ENCODE measurements at places on chromosomes 13 and 19.

- no peak overlapping the region for H3K4me3 ChIP-seq
- H3K4me1 ChIP-seq, result peaks cover 42% of the 10 kb centered on the region
- no peaks in the 10 kb centered on the region for H3K27me3 ChIP-seq
- H3K27ac ChIP-seq, result peak overlapping the region; percentile 69
- DNase-seq, result no peak
Observed at GRCh38 chr19:28705008-28705407, 507.9 kb downstream of the UQCRFS1 start.

- no peaks in the 10 kb centered on the region for H3K4me1 ChIP-seq
- H3K27ac ChIP-seq, result no peak overlapping the region
Observed at GRCh38 chr19:50713556-50714236, 5.9 kb downstream of the SHANK1 start.

DNA sequence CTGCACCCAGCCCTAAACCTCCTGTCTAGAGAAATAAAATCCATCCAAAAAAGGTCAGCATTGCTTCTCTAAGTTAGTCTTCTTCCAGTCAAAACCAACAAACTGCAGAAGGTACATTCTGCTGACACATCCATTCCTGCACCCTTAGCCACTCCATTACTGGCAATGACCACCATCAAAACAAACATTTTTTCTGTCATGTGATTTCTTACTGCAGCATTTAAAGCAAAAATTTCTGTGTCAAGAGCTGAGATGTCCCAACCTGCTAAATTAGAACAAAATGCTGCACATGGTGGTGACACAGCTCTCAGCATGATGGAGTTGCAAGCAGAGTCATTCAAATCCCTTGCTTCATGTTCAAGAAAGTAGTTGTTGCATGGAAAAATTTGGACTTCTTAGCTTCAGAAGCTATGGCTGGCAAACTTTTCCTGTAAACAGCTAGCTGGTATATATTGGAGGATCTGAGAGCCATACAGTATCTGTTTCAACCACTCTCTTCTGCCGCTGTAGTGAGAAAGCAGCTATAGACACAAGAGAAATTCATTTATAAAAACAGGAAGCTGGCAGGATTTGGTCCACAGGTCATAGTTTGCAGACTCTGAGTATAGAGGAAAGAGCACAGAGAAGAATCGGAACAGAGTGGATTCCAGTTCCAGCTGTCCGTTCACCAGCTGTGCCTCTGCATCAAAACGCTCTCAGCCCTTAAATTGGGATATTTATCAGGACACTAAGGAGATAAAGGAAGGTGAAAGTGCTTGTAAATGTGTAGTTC lies 17.4 kb downstream of the RUBCNL start:
- no peak overlapping the region for H3K27ac ChIP-seq
- no peaks in the 10 kb centered on the region for H3K27me3 ChIP-seq
- no peak for DNase-seq
- peaks cover 3% of the 10 kb centered on the region for H3K4me1 ChIP-seq
- H3K36me3 ChIP-seq, result no peaks in the 10 kb centered on the region

DNA sequence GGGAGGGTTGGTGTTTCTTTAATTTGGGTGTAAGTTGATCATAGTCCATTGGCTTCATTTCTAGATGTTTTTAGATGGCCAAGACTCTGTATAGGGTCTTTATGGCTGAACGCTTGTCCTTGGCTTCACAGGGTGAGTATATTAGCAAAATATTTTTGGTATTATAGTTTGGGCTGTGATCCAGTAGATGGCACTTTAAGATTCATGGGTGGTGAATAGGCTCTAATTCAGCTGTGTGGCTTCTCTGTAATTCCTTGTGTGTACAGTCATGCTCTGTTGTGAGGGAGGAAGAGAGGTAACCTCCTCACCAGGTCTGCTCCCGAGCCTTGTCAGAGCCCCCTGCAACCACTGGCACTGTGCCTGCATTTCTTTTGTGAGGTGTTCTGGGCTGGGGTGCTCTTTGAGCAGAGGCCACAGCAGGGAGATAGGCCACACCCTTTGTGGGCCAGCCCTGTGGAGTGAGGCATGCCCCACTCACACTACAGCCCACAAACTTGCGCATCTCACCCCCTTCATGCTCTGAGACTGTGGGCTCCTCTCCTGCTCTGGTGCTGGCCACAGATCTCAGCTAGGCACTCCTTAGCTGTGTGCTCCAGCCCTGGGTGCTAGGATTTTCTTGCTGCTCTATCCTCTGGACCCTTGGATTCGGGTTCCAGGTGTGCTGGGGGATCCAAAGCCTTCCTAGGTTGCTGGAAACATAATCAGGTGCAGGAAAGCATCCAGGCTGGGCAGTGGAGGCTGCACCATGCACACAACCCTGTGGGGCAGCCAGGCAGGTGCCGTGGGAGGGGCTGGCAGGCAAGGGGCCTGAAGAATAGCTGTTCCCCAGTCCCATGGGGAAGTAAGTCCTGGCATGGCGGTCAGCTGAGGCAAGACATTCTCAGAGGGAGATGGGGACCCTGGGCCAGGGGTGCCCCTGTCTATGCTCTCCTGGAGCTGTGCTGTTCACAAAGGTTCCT lies 193.9 kb downstream of the GPC5 start:
- no peaks in the 10 kb centered on the region for H3K27me3 ChIP-seq
- no peak overlapping the region for H3K4me3 ChIP-seq
- DNase-seq, result no peak
- H3K27ac ChIP-seq, result no peak overlapping the region

GRCh38 chr19:39212375-39212742 lies 8.3 kb upstream of the SYCN start:
- DNase-seq, result no peak
- no peak overlapping the region for H3K4me3 ChIP-seq
- no peak overlapping the region for H3K27ac ChIP-seq
- no peaks in the 10 kb centered on the region for H3K36me3 ChIP-seq

DNA sequence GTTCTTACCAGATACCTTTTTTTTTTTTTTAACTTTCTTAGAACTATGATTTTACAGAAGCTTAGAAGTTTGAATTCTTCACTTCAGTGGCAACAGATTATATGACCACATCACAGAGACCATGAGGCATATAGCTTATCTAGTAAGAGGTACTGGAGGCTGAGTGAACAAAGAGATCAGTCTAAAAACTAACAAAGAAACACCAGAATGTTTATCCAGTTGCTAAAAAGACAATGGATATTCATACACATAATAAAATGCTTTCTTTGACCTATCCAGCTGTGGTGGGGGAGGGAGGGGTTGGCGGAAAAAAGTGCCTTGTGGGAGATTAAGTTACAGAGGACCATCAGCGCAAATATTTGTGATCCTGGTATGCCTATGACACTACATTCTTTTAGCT lies 34.7 kb upstream of the SLITRK6 start:
- no peak overlapping the region for H3K4me3 ChIP-seq
- no peak overlapping the region for H3K27ac ChIP-seq
- H3K36me3 ChIP-seq, result no peaks in the 10 kb centered on the region
- H3K27me3 ChIP-seq, result no peaks in the 10 kb centered on the region
- no peak for DNase-seq

DNA sequence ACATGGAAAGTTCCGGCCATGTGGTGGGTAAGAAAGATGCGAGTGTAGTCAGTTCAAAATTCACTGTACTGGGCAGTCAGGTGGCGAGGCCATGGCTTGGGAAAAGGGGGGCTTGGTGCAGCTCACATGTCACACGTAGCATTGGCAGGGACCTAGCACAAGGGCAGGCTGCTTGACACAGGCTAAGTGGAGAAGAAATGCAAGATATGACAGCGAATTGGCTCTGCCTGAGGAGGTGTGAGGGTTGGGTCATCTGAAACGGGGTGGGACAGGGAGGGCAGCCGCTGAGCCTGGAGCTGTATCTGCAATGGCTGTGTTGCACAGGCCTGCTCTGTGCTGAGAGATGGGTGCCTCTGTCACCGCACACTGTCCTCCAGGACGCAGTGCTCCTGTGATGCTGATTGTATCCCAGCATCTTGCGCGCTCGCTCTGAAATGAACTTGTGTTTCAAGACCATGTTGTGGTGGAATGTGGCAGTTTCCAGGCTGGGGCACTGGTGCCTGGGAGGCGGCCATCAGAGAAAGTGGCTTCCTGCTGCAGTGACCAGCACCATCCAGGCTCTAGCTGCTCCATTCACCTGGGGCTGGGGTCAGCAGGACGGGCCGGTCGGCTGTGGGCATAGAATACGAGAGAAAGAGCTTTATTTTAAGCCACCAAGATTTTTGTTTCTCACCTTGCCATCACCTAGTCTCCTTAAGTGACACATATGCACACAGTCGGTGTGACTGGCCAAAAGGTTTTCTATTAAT lies 70.3 kb downstream of the TEX29 start:
- H3K36me3 ChIP-seq, result no peaks in the 10 kb centered on the region
- H3K27me3 ChIP-seq, result no peaks in the 10 kb centered on the region
- no peaks in the 10 kb centered on the region for H3K4me1 ChIP-seq
- H3K27ac ChIP-seq, result no peak overlapping the region
- DNase-seq, result no peak

DNA sequence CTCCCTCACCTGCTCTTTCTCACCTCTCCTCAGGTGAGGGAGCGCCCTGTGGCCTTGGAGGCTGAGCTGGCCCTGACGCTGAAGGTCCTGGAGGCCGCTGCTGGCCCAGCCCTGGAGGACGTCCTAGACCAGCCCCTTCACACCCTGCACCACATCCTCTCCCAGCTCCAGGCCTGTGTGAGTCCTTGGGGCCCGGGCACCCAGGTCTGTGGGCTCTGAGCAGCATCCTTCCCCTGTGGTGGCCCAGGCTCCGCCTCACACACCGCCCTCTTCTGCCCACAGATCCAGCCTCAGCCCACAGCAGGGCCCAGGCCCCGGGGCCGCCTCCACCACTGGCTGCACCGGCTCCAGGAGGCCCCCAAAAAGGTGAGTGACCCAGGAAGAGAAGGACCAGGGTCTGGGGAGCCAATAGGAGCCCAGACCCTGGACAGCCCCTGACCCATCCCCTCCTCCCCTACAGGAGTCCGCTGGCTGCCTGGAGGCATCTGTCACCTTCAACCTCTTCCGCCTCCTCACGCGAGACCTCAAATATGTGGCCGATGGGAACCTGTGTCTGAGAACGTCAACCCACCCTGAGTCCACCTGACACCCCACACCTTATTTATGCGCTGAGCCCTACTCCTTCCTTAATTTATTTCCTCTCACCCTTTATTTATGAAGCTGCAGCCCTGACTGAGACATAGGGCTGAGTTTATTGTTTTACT lies 1.9 kb downstream of the IFNL1 start:
- no peaks in the 10 kb centered on the region for H3K4me1 ChIP-seq
- DNase-seq, result no peak
- H3K27ac ChIP-seq, result no peak overlapping the region
- no peak overlapping the region for H3K4me3 ChIP-seq

DNA sequence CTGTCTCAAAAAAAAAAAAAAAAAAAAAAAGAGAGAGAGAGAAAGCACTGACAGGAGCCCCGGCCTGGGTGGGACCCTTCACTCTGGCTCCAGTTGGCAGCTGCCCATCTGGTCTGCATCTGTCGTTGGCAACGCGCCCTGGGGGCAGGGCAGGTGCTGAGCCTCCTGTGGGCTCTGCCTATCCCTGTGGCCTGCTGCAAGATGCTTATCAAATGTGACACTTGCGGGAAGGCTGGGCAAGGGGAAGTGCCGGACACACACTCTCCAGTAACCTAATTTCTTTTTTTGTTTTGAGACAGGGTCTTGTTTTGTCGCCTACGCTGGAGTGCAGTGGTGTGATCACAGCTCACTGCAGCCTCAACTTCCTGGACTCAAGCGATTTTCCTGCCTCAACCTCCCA lies 10.7 kb upstream of the KPTN start:
- H3K27ac ChIP-seq, result no peak overlapping the region
- H3K4me1 ChIP-seq, result no peaks in the 10 kb centered on the region
- no peaks in the 10 kb centered on the region for H3K27me3 ChIP-seq
- H3K4me3 ChIP-seq, result no peak overlapping the region
- DNase-seq, result no peak

GRCh38 chr19:5851302-5851701 lies at the start of gene FUT3:
Gene FUT3, minus strand, starts transcription at chr19:5851449.
- DNase-seq, result no peak
- H3K27me3 ChIP-seq, result no peaks in the 10 kb centered on the region
- peaks cover 12% of the 10 kb centered on the region for H3K4me1 ChIP-seq
- peak within 1 kb of the TSS; percentile 15 for H3K4me3 ChIP-seq

- H3K27me3 ChIP-seq, result no peaks in the 10 kb centered on the region
- peaks cover 7% of the 10 kb centered on the region for H3K36me3 ChIP-seq
- no peak overlapping the region for H3K27ac ChIP-seq
Observed at GRCh38 chr19:7550987-7551761, 15.7 kb downstream of the PNPLA6 start.

- H3K27me3 ChIP-seq, result no peaks in the 10 kb centered on the region
- no peaks in the 10 kb centered on the region for H3K4me1 ChIP-seq
- no peak overlapping the region for H3K27ac ChIP-seq
- no peak overlapping the region for H3K4me3 ChIP-seq
- DNase-seq, result no peak
- H3K36me3 ChIP-seq, result no peaks in the 10 kb centered on the region
Observed at GRCh38 chr13:50353651-50354415, 338.6 kb downstream of the KCNRG start.

GRCh38 chr13:30042272-30042671 lies 191.9 kb upstream of the UBL3 start:
- peaks cover 7% of the 10 kb centered on the region for H3K4me1 ChIP-seq
- no peak for DNase-seq
- H3K36me3 ChIP-seq, result no peaks in the 10 kb centered on the region
- H3K27me3 ChIP-seq, result no peaks in the 10 kb centered on the region
- no peak overlapping the region for H3K4me3 ChIP-seq

Data from RWPE2 (cell line).